Stimulated activated CD4-positive, alpha-beta T cell treated with anti-CD3 and anti-CD28 coated beads, TNF-alpha, amount 100 ng/mL, for 4 hours (primary cell): ENCODE measurements at places on chromosomes 5 and 9.

- no peak for DNase-seq
Measured at GRCh38 chr5:10391130-10391529, 37.6 kb downstream of the MARCHF6 start.

GRCh38 chr5:149063017-149063687 lies at the start of gene SH3TC2:
Gene SH3TC2, minus strand, starts transcription at chr5:149063062. Its CDS starts 40 bp downstream, at chr5:149063022.
- no peak for DNase-seq

GRCh38 chr5:167725264-167725663 lies 566.2 kb upstream of the WWC1 start:
- DNase-seq = no peak

DNA sequence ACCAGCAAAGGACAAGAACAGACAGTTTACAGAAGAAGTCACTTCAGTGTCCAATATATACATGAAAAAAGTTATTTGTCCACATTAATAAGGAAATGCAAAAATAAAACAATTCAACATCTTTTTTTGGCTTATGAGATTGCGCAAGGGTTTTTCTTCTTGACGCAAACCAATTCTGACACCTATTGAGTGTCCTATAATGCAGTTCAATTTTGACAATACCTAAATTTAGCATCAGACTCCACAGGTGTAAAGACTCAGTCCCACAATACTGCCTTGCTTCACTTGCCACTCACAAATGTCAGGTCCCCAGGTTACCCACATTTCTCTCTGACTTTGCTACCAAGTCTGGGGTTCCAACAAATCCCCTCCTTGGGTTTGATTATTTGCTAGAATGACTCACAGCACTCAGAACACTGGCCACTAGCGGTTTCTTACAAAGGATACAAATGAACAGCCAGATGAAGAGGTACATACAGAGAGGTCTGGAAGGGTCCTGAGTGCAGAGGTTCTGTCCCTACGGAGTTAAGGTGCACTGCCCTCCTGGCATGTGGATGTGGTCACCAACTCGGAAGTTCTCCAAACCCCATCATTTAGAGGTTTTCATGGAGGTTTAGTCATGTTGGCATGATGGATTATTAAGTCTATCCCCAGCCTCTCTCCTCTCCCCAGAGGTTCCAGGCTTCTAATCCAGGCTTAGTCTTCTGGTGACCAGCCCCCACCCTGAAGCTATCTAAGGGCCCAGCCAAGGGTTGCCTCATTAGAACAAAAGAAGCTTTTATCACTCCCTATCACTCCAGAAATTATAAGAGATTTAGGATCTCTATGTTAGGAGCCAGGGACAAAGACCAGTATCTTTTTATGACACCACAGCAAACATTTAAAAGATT lies 27.0 kb upstream of the SLC22A5 start:
- DNase-seq = no peak

DNA sequence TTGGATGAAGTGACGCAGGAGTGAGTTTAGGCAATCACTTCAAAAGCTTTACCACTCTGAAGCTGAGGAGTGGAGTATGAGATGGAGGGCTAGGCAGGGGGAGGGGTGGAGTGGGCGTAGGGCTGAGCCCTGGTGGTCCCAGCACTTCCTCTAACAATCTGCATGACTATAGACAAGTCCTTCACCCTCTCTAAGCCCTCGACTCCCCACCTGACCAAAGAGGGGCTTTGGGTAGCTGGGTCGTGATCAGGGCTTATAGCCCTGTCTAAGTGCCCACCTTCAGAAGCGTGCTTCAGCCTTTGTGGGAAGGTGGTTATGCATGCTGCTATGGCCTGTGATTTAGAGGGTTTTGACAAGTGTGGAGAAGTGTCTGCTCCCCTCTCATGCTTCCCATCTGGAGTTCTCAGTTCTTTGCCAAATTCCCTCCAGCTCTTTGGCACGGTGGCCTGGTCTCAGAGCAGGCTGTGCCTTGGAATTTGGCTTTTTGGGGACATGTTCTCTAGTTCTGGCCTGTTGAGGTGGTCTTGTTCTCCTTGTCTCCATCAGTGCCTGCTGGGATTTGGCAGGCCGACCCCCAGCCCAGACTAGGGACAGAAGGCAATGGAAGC lies 53.0 kb downstream of the ACTBL2 start:
- no peak for DNase-seq

GRCh38 chr5:97165726-97166125 lies 17.3 kb downstream of the RIOK2 start:
- no peak for DNase-seq

DNA sequence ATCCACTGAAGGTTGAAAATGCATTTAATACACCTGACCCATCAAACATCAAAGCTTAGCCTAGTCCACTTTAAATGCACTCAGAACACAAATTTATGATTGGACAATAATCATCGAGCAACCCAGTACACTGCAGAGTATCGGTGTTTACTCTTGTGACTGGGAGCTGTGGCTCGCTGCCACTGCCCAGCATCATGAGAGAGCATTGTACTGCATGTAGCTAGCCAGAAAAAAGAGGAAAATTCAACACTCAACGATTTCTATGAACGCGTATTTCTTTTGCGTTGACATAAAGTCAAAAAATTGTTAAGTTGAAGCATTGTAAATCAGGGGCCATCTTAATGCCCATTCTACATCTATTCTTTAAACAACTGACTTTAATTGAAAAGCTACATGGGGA lies 95.1 kb upstream of the CD180 start:
- DNase-seq = no peak

GRCh38 chr5:51890435-51891116 lies 507.3 kb downstream of the ISL1 start:
- no peak for DNase-seq

GRCh38 chr5:55070968-55071367 lies 31.5 kb upstream of the GZMA start:
- no peak for DNase-seq

- no peak for DNase-seq
Measured at GRCh38 chr5:155665361-155665760, 651.8 kb downstream of the KIF4B start.

- DNase-seq = no peak
Measured at GRCh38 chr5:58201922-58202648, 257.8 kb downstream of the PLK2 start.

DNA sequence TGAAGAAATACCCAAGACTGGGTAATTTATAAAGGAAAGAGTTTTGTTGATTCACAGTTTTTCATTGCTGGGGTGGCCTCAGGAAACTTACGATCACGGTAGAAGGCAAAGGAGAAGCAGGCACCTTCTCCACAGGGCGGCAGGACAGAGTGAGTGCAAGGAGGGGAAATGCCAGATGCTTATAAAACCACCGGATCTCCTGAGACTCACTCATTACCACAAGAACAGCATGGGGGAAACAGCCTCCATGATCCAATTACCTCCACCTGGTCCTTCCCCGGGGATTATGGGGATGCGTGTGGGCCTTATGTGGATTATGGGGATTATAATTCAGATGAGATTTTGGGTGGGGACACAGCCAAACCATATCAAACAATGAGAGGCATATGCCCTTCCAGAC lies 18.5 kb upstream of the RORB start:
- DNase-seq = no peak

DNA sequence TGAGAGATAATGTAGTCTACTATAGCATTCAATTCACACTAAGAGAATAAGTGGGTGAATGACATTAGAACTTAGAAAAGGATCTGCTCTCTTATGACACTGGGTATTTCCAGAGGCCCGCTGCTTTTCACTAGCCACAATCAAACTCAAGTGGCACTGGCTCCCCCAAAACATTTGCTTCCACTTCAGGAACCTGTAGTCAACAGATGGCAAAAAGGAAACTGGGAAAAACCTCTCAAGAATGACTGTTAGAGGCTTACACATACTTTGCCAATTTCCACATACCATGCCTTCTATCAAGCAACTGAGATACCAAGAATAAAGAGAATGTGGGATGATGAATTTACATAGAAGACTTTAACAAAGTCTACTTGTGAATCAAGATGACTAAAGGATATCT lies 11.2 kb downstream of the POC5 start:
- no peak for DNase-seq

DNA sequence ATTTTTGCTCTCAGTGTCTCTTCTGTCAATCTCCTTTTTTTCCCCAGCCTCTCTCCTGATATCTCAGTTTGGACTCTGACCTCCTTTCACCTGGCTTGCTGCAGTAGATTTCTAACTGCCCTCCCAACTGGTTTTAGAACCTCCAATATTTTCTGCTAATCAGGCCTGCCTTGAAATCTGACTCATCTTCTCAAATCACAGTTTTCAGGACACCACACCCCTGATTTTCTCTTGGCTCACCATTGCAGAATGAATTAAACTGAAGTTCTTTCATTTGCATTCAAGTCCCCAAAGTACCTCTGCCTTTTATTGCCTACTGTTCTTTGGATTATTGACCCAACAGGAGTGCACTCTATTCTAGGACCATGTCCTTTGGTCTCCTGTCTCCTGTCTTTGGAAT lies 310.4 kb upstream of the TRPC7 start:
- DNase-seq = no peak

GRCh38 chr5:123549256-123549904 lies 37.4 kb downstream of the CSNK1G3 start:
- peak; percentile 1 for DNase-seq

DNA sequence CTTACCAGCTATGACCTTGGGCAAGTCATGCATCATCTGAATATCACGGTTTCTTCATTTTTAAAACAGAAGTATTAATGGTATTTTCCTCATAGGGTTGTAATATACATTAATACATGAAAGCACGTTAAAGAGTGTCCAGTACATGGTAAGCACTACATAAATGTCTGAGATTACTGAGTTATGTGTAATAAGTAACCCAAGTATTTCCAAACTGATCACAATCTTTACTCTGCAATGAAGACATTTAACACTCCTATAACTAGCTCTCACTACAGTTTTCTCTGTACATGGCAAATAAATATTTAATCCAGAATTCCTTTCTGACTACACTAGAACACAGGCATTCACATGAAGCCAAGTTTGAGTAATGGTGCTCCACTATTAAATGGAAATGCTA lies 4.0 kb downstream of the GLDC start:
- no peak for DNase-seq
